ENCODE measurements at places on chromosomes 1 and 21.

GRCh38 chr21:37565530-37566223 is 199.1 kb downstream of the DYRK1A start:
- DNase-seq: no peak

- no peak for DNase-seq
These were observed 20.8 kb downstream of the CTH start for GRCh38 chr1:70431874-70432273.

DNA sequence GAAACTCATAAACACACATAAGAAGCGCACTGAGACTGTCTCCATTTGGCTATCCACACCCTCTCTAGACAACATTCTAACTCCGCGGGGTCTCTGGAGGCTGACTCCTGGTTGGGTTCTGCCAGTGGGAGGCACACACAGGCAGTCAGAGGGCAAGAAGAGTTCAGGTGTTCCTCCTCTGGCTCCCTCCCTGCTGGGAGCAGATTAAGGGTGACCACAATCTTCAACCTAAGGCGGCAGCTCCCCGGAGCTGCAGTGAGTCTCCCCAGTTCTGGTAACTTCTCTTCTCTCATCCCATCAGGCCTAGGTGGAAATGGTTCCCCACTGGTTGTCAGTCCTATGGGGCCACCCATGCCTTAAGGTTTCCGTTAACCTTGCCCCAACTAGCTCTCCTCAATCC is 7.4 kb upstream of the TENT5C start:
- DNase-seq: no peak

GRCh38 chr1:7478142-7478790 is 292.8 kb upstream of the VAMP3 start:
- DNase-seq: no peak

DNA sequence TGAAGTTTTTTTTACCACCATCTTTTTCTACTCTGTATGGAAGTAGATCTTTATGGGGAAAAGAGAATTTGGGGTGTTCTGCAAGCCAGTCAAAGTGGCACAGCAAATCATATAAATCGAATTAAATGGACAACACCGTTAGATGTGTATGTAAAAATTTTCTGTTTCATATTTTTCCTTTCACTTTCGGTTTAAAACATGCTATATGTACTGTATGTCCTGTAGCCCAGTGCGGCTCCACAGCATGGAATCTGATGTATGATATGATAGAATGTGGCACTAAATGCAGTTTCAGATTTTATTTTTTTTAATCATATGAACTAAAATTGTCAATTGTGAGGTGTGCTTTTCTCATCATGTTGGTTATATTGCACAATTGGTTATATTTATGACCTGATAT is 32.9 kb downstream of the RAB4A start:
- no peak for DNase-seq

- no peak for DNase-seq
These were observed 26.4 kb downstream of the HIVEP3 start for GRCh38 chr1:41892301-41892781.

GRCh38 chr1:60090655-60091054 is 17.1 kb upstream of the C1orf87 start:
- no peak for DNase-seq

DNA sequence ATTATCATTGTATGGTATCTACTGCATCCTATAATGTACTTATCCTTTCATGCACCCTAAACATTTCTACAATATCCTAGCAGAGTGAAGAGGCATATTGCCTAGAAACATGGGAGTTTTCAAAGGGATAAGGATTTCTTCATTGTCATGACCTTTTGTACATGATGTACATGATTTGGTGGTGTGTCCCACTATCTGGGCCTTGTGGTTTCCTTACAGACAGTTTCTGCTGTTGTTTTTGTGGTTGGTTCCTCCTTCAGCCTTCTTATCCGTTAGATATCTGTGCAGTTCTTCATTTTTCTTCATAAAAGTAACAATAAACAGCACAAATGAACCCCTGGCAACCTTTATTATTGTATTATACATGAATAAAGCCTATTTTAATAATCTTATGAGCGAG is 70.4 kb upstream of the BACH1 start:
- DNase-seq: no peak

DNA sequence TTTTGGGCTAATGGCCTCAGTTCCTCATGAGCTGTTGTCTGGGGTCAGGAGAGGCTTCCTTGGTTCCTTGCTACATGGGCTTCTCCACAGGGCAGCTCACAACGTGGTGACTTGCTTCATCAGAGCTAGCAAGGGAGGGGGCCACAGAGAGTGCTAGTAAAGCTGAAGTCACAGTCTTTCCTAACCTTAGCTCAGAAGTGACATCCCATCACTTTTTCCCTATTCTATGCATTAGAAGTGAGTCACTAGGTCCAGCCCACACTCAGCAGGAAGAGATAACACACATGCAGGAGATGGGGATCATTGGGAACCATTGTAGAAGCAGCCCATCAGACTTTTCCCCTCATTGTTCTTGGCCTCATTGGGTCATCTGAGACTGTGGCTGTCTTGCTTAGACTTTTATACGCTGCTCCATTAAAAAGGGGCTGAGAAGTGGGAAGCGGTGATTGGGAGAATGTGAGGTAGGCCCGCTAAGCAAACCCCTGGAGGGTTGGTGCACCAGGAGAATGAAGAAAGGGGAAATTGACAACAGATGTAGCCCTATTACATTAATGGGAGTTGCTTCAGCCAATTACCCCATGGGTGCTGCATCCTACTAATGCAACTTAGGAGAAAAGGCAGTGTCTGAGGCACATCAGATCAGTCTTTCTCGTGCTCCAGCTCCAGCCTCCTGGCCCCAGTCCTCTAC is 22.1 kb upstream of the IGSF21 start:
- no peak for DNase-seq

DNA sequence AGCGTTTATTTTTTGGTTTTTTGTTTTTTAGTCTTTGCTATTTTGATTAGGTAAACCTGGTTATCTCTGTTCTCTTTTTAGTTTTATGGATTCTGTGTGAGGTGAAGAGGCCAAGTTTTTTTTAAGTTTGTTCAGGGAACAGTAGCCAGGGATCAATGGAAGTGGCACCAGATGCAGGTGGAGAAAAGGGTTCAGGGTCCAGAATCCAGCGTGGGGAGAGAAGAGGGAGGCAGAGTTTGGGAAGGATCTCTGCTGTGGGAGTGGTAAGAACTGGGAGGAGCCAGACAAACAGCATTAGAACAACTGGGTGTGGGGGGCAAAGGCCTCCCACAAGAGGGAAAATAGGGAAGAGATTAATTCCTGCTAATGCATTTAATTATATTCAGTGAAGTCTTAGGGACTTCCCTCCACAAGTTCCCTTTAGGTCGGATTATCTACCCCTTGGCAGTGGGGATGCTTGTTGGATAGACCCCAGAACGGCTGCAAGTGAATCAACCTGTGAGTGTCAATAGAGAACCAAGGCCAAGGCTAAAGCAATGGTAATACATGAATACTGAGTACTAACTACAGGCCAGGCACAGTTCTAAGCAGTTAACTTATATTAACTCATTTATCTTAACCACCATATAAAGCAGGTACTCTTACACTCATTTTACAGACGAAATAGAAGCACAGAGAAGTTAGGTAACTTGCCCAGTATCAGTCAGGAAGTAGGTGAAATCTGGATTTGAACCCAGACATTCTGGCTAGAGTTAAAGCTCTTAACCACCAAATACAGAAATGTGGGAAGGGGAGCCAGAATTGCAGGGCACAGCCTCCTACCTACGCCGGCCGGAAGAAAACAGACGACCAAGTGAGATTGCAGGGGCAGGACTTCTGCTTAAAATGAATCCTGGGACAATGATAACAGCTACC is 498 bp downstream of the GNAT2 start:
- no peak for DNase-seq

DNA sequence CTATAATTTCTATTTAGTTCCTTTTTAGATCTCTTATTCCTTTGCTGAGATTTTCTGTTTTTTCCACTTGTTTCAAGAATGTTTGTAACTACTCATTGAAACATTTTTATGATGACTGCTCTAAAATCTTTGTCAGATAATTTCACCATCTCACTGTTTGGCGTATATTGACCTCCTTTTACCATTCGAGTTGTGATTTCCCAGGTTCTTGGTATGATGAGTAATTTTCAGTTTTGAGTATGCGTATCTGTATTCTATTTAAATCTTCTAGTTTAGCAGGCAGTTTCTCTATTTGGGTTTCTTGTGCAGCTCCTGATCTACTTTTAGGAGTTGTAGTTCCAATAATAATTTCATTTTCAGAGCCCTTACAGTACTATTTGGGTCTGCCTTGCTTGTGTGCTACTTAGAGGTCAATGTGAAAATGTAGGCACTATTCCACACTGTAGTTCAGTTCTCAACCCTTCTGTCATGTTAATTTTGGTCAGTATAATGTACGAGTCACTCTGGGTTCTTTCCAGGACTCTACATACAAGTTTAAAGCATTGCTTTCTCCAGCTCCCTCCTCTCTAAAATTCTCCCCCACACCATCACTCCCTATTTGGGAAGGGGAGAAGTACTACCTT is 115.5 kb downstream of the ACBD6 start:
- no peak for DNase-seq

- DNase-seq: no peak
These were observed 49.7 kb upstream of the HSD17B7 start for GRCh38 chr1:162740755-162741154.

- DNase-seq: peak; percentile 15
These were observed 132.2 kb downstream of the ADSS2 start for GRCh38 chr1:244319283-244320132.

DNA sequence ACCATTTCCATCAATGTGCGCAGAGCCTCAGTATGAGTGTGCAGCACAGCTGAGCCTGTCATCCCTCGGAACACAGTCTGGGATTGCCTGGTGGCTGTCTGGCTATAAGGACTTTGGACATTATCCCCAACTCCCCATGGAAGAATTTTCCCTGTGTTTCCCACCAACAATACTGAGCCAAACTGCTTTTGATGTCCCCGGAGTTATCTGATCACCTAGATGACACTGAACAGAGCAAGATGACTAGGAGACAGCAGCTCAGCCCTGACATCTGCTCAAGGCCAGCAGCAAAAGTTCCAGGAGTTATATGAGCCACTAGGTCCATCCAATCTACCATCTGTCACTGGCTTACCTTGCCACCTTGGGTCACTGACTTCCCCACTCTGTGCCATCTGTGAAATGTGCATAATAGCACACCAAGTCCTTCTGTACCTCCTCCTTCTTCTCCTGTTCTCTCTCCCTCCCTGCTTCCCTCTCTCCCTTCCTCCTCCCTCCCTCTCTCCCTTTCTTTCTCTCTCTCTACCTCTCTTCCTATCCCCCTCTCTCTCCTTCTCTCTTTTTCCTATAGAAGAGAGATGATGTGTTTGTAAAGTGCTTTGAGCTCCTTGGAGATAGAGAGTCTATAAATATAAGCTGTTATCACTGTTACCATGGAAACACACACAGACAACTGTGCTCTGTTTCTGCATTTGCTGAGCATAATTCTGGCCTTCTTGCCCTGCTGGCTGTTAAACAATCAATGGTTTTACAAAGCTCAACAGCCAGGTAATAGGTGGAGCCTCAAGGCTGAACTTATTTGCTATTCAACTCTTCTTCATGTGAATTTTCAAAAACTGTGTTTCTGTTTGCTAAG is 19.7 kb upstream of the ATP1B1 start:
- DNase-seq: no peak

DNA sequence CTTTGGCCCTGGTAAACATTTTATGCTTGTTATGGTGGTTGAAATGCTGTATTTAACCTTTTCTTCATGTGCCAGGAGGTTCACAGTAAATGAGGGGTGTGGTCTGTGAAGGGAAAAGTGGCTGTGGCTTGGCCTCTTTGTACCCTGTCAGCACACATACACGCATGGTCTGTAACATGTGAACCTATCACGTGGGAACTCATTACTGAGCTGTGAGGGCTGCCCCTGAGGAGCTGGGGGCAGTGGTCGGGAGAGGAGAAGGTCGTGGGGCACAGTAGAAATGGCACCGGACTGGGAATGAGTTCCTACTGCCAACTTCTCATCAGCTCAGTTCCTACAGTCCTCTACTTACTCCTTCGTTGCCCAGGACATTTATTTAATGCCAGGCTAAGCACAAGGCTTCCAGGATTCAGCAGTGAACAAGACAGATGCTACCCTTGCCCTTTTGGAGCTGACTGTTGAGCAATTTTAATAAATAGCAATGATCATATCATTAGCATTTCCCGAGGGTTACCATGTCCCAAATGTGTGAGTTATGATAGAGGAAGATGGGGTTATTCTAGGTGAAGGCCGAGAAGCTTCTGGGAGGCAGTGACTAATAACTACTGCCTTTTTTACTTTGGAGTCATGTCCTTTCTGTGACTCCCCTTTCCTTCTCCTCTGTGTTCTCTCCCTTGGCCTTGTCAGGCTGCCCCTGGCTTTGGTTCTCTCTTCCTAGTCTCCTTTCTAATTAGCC is 38.8 kb downstream of the DDR2 start:
- DNase-seq: no peak

DNA sequence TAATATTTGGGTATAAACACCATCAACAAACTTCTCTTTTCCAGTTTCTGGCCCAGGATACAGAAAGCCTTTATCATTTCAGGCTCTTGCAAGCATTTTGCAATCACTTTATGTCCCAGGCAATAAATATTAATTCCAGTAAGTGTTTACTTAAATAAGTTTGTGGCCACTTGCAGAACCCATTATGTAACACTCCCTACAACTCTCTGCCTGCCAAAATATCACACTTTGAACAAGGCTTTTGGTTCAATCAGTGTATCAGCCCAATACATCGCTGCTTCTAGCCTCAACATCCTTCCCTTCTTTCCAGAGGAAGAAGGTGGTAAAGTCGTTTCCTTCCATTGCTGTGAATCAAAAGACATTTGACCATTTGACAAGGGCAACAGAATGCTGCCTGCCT is 203.0 kb upstream of the USP25 start:
- no peak for DNase-seq

DNA sequence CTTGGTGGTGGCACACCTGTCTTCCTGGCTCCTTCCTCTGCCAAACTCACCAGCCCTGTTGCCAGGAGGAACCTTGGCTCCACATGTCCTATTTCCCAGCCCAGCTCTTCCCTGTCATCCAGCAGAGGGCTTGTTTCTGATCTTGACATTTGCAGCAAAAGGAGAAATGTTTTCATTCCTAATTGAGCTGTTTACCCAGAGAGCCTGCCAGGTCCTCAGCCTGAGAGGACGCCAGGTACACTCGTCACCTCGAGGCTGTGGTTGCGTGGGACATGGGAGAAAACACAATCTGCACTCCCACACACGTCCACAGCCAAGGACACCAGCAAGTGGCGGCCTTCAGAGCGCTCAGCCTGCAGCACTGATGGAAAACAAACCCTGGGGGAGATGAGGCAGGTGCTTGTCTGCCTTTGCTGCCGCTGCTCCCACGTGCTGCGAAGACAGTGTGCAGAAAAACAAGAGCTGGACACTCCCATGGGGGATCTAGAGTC is 132.8 kb upstream of the CD34 start:
- DNase-seq: no peak
